ENCODE measurements at places on chromosomes 4 and X.

GRCh38 chrX:149504226-149504914 lies 736 bp downstream of the IDS start:
- DNase-seq = peak; percentile 80

- DNase-seq = no peak
Observed at GRCh38 chrX:37361596-37361995, 12.4 kb downstream of the PRRG1 start.

- no peak for DNase-seq
Observed at GRCh38 chr4:144649646-144650045, 3.7 kb downstream of the HHIP start.

DNA sequence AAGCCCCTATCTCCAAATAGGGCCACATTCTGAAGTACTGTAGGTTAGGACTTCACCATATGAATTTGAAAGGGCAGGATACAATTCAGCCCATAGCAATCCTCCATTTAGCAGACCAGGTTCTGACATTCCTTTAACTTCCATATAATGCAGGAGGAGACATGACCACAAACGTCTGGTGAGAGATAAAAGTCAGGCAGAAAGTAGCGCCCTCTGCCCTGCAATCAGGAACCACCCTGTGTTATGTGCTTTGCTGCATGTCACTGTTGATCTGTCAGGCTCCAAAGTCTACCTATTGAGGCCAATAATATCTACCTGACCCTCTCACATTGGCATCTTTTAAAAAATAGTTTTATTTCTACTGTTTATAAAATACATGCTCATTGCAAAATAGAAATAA lies 30.2 kb upstream of the SEPSECS start:
- DNase-seq = no peak

- DNase-seq = no peak
Observed at GRCh38 chrX:75229774-75230173, 44.1 kb upstream of the UPRT start.

GRCh38 chr4:150023489-150023888 lies 54.8 kb upstream of the DCLK2 start:
- no peak for DNase-seq

GRCh38 chrX:39866229-39866628 lies 231.5 kb downstream of the BCOR start:
- no peak for DNase-seq

- no peak for DNase-seq
Observed at GRCh38 chr4:25474690-25475089, 97.6 kb downstream of the ANAPC4 start.

GRCh38 chrX:24676403-24677024 lies 17.2 kb upstream of the POLA1 start:
- DNase-seq = peak; percentile 14

DNA sequence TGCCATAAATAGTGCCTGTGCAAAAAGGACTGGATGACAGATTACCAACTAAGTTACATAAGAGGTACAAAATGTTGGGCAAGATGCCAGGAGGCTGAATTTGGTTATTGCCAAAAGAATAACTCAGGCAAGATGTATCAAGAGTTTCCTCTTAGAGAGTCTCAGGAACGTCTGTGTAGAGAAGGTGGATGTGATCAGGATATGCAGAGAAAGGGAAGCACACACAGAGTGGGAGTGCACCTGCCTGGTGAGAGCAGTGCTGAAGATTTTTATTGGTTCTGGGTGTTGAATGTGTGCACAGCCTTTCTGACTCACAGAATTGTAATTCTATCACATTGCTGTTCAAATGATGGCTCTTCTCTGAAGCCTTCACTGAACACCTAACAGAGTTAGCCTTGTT lies 156.8 kb upstream of the HS3ST1 start:
- DNase-seq = no peak

DNA sequence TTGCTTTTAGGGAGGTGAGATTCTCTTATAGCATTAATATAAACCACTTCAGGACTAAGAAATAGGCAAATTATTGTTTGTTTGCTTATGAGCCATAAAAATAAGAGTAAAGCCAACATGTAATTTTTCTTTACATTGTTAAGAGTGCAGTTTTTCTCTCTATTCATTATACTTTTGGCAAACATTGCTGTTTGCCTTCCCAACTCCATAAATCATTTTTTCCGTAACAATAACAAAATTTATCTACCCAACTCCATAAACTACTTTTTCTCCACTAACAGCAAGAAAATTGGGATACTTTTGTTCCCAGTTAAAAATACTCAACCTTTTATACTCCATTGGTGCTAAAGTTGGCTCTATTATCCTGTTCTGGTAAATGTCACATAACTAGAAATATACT lies 229.7 kb upstream of the GPRIN3 start:
- DNase-seq = no peak

GRCh38 chrX:54442790-54443189 lies 2.6 kb downstream of the TSR2 start:
- no peak for DNase-seq

GRCh38 chrX:103540145-103540544 lies 20.9 kb upstream of the RAB40A start:
- DNase-seq = no peak

DNA sequence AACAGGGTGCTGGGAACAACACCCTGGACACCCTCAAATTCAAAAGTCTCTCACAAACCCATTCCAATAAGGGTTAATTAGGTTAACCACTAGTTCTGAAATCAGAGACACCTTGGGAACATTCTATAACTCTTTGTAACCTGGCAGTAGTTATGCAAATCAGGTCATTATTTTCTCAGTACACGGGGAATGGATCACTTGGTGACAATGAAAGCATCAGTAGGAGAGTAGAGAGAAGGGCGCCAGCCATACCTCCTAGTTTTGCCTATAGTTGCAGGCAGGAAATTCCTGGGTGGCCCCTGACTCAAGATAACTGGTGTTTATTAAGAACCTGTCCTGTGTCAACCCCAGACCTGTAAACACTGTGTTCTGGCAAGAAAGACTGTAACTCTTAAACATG lies 2.5 kb downstream of the CCDC110 start:
- DNase-seq = no peak

DNA sequence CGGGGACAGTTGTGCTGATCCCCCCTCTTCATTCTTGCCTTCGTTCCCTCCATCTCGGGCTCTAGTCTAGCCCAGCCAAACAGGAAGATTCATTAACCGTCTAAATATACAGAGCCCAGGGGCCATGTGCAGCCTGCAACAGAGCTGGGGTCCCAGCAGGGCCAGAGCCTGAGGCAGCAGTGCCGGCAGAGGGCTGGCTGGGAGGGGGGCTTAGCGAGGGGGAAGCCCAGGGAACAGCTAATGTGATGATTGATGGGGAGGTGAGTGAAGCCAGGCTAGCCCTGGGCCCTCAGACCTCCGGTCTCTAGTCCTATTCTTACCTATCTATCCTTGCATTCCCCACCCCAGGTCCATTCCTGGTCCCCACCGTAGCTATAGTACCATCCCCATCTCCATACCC lies 22.3 kb downstream of the EFNB1 start:
- DNase-seq = no peak

GRCh38 chr4:31545330-31545729 lies 825.2 kb downstream of the PCDH7 start:
- DNase-seq = no peak

DNA sequence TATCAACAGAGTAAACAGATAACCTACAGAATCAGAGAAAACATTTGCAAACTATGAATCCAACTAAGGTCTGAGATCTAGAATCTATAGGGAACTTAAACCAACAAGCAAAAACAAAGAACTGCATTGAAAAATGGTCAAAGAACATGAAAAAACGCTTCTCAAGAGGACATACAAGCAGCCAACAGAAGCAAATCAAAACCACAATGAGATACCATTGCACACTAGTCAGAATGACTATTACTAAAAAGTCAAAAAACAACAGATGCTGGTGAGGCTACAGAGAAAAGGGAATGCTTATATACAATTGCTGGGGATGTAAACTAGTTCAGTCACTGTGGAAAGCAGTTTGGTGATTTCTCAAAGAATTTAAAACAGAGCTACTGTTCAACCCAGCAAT lies 255.7 kb downstream of the TMEM47 start:
- DNase-seq = no peak

DNA sequence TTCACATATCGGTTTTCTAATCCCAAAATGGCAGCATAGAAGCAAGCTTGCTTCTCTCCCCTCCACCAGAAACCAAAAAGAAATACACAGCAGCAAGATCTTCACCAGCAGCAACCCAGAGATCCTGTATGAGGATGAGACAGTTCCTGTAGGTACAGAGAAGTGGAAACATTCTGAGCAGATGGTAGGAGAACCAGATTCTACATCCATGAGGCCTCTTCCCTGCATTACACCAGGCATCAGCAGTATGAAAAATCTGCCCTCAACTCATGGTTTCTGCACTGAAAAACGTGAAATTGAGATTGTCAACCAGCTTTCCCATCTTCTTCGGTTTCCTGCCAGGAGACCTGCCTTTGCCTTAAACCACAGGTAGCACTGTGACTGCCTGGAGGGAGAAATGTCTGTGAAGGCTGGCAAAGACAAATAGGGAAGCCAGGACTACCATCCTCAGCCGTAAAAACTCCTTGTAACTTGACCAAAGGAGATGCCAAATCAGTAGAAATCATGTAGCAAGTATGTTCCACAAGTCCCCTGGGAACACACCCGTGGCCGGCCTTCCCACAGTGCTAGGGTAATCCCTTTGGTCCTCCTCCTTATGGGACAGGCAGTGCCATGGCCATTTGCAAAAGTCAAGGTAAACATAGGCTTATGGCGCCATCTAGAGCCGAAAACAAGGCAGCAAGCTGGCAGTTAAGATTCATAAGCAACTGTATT lies 24.0 kb upstream of the MTHFD2L start:
- peak; percentile 12 for DNase-seq

DNA sequence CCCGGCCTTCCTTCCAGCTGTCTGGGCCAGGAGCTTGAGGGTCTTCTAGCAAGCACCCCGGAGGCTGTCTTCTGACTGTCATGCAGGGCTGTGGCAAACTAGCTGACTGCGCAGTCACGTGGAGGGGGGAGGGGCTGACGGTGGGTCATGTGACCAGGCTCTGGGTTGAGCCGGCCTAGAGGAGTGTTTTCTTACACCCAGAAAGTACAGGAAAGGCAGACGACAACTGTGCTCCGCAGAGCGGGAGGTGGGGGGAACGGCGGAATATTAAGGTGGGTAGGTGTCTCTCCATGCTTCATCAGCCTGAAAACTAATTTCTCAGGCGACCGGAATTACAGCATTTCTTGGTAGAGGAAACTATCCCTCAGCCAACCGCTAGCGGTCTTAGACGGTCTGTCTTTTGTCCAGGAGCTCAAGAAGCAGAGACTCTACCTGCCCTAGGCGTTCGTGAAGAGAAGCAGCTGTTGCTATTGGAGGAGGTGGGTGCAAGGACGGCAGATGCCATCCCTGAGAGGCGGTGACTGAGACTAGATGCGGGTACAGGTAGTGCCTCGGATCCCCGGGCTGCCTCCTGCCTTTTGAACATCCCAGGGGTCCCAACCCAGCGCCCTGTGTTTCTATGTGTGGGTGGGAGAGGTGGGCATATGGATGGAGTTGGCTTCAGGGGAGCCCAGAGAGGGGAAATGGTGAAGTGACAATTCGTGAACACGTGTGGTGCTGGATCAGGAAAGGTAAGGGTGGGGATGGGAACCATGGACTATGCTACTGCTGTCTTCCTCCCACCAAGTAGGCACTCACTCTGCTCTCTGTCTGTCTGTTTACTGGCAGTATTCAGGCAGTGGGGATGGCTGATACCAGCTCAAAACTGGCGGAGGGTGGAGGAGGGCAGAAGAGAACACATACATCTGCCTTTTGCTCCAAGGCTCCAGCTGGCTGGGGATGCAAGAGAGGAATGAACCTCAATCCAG lies 8.8 kb downstream of the GPRASP1 start:
- DNase-seq = peak; percentile 86

GRCh38 chrX:31269914-31270313 lies 198.1 kb upstream of the FTHL17 start:
- no peak for DNase-seq

DNA sequence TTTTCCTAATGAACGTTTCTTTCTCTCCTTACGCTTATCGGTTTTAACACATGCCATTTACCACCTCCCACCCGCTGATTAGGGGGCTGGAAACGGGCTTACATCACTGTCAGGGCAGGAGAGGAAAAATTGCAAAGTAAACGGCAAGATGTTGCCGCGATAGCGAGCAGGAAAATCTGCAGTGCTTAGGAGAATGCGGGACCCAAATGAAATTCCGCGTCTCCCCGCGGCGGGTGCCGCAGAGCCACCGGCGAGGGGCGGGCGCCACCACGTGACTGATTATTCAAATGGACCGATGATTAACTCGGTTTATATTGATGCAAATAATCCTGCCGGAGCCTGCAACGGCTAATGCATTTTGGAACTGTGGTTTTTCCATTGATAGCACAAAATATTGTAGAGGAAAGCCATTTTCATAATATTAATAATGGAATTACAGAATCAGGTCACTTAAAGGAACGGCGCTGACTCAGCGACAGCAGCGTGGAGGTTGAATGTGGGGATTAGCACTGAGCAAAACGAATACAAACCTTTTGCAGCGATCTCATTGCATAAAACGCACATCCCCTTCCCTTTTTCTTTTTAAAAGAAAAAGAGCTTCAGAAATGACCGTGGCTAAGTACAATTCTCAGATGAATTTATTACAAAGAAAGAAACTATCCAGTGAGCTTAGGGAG lies 224.2 kb downstream of the STIM2 start:
- no peak for DNase-seq

GRCh38 chr4:186717556-186717955 lies 6.1 kb downstream of the FAT1 start:
- no peak for DNase-seq

DNA sequence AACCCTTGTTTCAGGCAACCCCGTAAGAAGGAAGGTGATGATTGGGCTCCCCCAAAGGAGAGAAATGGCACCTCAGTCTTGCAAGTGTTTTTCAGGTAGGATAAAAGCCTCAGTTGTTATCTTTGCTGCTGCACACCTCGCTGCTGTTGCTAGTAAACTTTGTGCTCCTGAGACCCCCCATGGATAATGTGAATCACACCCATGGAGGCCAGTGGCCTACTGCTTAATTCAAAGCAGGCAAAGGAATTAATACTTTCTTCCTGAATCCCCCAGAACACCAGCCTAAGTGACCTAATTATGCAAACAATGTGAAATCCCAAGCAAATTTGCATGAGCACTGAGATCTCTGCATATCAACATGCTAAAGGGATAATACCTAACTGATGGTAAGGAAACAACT lies 337.5 kb downstream of the GRIA2 start:
- DNase-seq = no peak

- no peak for DNase-seq
Observed at GRCh38 chr4:112817933-112818593, 181.1 kb downstream of the LARP7 start.

- DNase-seq = peak; percentile 62
Observed at GRCh38 chr4:6926681-6927478, 17.3 kb downstream of the TBC1D14 start.
